Transverse colon (tissue), 4 donors: ENCODE measurements at places on chromosomes 7 and 10. TPM values are rescaled to one million over a fixed set of nuclear protein-coding genes. Genes with fewer than 3 reads are reported as not detected.

DNA sequence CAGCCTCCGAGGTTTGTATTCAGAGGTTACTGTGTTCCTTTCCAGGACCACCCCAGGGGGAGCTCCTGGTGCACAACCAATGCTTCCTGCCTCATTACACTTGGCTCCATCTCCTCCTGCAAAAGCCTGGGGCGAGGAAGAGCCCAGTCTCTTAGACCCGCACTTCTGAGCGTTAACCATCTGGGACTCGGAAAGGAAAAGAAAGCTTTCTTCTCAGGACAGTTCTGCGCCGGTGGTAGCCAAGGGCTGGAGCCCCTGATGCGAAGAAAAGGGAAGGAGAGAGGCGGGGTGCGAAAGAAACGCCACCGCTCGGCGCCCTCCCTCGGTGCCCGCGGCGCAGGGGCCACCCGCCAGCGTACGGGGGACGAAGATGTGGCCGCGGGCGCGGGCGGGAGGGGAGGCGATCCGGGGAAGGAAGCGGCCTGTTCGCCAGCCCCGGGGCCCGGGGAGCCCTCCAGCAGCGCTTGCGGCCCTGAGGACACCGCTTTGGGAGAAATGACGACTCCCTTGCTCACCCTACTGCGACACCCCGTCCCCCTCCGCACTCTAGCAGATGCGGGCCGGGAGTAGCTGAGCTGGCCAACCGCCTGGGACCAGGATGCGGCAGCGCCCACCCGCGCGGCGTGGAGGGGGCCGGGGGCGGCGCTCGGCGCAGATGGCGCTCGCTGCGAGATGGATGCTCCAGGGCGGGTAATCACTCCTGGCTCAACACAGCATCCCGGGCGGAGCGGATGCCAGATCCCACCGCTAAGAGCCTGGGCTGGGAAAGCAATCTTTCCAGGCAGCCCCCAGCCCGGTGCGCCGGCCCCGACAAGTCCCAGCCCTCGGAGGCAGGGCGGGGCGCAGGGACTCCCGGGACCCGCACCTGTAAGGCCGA, 1.3 kb downstream of the NRCAM start:
- no peak for DNase-seq

DNA sequence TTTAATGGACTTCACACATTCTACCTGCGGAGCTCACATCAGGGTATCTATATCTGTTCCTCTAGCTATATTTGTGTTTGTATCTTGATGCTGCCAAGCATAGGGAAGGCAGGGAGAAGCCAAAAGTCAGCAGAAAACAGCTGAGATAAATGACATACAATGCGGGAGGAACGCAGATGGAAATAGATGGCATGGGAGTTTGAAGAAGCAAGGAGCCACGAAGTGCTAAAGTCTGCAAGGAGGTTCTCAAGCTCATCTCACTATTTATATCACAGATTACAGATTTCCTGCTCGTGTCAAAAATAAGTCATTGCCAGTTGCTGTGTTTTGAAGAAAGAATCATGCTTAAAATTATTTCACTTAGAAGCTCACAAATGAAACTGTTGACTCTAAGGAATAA, 180.5 kb downstream of the DPP6 start:
- no peak for DNase-seq

- DNase-seq = no peak
These were observed 18.7 kb downstream of the NEURL1 start for GRCh38 chr10:103512166-103512565.

DNA sequence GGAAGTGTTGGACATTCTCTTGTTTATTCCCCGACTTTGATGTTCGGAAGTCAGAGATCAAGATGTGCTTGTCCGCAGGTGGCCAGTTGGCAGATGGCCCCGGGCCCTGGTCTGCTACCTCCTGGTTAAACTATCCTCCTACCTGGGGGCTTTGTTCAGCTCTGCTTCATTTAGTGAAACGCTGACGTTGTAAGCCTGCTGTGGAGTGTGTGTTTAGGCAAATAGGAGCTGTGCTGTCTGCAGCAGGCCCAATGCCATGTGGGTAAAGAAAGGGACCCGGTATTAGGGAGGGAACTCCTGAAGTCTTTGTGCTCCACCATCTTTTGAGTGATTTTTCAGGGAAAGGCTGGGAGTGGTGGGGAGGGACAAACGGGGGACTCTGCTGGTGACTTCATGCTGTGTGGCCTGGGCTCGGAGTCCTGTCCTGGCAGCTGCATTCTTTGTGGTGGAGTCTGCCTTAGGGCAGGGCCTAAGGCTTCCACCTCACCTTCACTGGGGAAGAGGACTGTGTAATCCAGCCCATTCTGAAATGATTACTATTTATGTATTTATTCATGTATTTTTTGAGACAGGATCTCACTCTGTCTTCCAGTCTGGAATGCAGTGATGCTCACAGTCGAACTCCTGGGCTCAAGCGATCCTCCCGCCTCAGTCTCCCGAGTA, 171.1 kb upstream of the KLF6 start:
- DNase-seq = no peak

DNA sequence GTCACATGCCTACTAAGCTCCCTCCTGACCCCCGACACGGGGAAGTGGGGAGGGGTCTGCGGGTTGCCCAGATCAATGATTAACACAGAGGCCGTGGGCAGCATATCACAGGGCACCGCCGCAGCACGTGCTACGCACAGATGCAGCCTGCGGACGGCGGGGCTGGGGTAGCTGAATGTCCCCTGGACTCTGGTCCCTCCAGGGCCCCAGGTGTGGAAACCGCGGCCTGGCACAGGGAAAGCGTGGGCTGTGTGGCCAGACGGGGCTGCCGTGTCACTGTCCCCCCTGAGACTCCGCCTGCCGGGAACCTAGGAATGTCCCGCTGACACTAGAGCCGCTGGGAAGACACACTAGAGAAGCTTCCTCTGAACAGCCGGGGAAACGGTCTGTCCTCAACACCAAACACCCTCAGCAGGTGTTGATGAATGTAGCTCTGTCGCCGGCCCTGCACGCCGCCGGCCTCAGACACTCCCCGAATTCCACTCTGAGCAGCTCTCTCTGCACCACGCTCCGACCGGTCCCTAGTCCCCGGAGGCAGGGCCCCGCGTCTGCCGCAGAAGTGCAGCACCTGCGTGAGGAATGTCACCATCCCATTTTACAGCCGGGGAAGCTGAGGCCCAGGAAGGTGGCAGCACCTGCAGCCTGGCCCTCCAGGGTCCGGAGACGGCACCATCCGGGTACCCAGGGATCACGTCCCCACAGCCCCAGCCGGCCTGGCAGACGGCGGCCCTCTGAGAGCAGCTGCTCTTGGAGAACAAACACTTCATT, 33.4 kb upstream of the PDGFA start:
- DNase-seq = no peak

DNA sequence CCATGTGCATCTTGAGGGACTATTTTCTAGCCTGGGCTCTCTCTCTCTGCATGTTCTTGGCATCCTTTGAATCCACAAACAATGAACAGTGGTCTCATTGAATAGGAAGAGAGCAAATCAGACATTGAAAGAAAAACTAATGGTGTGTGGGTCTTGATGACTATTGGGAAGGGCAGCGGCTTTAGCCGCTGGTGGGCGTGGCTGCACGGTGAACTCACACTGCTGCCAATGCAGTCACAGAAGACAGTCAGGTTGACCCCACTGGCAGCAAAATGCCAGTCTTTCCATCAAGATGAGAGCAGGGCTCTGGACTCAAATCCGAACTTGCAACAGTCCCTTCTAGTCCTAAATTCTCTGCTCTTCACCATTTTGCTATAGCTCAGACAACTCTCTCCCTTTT, 91.0 kb downstream of the ADARB2 start:
- DNase-seq = no peak

Gene HTR7
- total RNA-seq = not detected

Gene ZNF467
- total RNA-seq = 0.40 TPM
